ENCODE measurements at places on chromosomes 13 and 19.

DNA sequence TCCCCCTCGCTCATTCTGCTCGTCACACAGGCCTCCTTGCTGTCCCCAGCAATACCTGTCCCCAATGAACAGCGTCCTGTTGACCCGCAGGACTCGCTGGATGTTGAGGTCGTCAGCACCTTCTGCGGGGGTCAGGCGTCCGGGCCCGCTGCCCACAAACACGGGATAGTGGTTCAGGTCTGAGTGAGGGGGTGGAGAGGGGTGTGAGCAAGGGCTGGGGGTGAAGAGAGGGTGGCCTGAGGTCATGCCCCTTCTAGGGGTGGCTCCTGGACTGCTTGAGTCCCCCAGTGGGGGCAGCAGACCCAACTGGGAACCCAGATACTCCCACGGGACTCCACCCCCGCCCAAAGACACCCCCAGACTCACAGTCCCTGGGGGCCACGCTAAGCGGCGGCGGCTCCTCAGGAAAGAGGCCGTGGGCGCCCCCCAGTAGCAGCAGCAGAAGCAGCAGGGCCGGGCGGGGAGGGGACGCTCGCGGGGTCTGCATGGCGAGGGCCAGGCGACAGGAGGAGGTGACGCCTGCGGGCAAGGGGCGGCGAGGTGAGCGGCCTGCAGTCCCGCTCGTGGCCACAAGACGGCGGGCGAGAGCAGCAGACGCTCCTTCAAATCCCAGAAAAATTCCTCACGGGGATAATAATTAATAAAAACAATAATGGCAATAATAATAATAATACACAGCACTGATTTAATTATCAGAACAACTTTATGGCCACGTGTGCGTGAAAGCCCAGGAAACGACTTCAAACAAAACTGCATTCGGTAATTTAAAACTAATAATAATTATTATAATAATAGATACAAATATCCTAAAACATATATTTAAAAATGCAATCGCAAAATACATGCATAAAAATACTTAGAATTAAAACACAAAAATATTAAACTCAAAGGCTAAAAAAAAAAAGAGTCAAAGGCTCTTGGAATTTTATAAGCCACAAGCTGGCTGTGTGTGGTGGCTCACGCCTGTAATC is 1.2 kb downstream of the SEMA6B start:
- no peak for DNase-seq

GRCh38 chr19:16612636-16613035 is 15.4 kb downstream of the MED26 start:
- DNase-seq = no peak

GRCh38 chr19:18251587-18252369 is 22.5 kb downstream of the IQCN start:
- peak; percentile 70 for DNase-seq

- no peak for DNase-seq
These were observed 710.5 kb downstream of the DACH1 start for GRCh38 chr13:71156550-71156949.

- DNase-seq = no peak
These were observed 9.9 kb downstream of the POLD1 start for GRCh38 chr19:50394017-50394416.

- DNase-seq = no peak
These were observed 116.7 kb downstream of the LMO7 start for GRCh38 chr13:75752826-75753225.

- DNase-seq = no peak
These were observed 24.6 kb upstream of the GARRE1 start for GRCh38 chr19:34229721-34230120.

DNA sequence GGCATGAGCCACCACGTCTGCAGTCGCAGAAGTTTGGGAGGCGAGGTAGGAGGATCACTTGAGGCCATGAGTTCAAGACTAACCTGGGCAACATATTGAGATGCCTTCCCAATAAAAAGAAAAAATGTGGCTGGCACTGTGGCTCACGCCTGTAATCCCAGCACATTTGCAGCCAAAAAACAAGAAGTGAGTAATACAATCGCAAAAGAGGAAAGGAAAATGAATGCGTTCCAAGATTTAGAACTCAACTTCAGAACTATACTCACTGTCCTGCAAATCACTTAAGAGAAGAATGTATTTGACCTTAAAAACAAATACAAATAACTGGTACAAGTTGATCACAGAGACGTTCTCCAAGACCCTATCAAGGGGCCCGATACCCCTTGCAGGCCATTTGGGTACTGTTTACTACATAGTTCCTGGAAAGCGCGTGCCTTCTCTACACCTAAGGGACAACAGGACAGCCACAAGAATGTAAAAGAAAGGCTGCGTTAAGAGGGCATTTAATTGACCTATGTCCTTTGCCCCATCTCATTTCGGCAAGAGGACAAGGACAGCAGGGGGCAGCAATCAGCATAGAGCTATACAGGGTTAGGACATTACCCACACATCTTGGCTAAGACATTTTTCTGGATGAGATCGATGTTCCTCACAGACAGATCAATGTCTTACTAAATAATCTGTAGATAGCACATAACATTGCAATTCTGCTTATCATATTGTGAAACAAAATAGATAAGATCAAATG is 41.3 kb downstream of the FLT3 start:
- DNase-seq = peak; percentile 4
